ENCODE measurements at places on chromosomes 1 and 21.

DNA sequence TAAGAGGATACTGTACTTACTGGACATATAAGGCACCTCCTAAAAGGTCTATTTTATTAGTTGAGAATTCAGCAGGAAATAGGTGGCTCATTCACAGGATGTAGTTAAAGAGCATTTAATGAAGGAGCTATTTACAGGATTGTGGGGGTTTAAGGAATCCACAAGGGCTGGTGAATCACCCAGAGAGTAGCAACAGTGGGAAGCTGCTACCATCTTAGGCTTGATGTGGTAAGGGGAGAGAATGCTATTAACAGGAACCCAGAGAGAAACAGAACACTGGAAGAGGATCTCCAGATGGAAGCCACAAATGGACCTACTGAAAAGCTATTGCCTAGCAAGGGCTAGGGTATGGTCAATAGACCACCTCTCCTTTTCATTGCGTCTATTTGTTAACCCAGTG lies 52.0 kb upstream of the COL11A1 start:
- DNase-seq, result no peak

GRCh38 chr1:13892198-13892597 lies 192.2 kb downstream of the PRDM2 start:
- DNase-seq, result no peak

GRCh38 chr1:54378157-54378873 lies 27.9 kb downstream of the SSBP3 start:
- no peak for DNase-seq

- DNase-seq, result no peak
These were observed 413.7 kb downstream of the DISC1 start for GRCh38 chr1:232040260-232040659.

DNA sequence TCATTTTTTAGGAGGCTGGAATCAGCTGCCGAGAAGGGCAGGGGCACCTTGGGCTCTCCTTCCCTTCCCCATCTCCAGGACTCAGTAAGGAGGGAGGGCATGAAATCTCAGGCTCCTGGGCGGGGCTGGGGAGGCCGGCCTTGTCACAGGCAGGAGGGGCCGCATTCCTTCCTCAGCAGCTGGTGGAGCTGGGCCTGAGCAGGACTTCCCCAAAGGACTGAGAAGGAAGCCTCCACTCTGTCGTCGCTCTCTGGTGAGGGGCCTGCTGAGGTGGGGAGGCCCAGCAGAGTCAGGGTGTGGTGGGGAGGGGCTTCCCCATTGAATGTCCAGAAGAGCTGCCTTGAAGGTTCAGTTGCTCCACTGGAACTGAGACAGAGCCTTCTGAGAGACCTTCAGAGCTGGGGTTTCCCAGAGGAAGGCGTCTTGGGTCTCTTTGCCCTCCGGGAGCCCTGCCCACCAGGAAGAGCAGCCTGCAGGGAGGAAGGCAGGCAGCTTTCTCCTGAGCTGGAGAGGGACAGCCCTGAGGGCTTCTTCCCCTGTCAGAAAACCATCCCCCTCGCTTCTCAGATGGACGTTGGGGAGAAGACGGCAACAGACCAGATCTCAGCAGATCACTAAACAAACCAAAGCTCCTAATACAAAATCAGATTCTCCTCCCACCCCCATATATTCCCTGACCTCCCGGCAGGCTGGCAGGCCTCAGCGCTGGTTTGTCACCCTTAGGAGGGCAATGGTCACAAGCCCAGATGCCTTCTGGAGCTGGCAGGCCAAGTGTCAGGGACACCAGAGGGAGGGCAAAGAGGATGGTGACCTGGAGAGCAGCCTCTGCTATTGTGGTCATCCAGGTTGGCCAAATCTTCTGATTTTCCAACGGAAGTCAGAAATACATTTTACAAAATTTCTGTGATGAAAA lies 10.7 kb downstream of the KCNA10 start:
- DNase-seq, result no peak

- DNase-seq, result no peak
These were observed 126.8 kb downstream of the PIK3R3 start for GRCh38 chr1:46005594-46005993.

GRCh38 chr1:212415107-212415841 lies 588 bp upstream of the PACC1 start:
- no peak for DNase-seq

- DNase-seq, result no peak
These were observed 57.2 kb downstream of the AGPAT3 start for GRCh38 chr21:43921979-43922945.

DNA sequence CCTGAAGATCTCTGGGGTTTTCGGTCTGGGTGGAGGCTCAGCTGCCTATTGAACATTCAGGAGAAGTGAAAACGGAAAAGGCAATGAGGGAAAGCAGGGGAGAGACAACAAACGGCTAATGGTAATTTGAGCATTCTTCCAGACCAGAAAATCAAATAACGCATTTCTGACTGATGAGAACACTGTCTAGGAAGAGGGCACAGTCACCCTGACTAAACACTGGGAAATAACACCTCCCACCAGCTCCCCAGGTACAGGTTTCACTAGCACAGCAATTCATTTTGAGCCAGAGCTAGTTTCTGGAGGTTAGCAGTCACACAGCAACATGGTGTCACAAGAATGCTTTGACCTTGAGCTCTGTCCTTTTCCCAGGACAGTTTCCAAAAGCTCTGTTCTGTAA lies 21.1 kb downstream of the NCF2 start:
- no peak for DNase-seq

DNA sequence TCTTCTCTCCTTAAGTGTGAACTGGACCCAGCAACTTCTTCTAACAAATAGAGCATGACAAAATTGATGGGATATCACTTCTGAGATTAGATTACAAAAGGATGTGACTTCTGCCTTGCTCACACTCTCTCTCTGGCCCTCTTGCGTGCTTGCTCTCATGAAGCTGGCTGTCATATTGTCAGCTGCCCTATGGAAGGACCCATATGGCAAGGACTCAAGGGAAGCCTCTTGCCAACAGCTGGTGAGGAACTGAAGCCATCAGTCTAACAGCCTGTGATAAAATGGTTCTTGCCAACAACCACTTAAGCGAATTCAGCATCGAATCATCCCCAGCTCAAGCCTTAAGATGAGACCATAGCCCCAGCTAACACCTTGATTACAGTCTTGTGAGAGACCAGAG lies 4.8 kb upstream of the TLR5 start:
- DNase-seq, result no peak

DNA sequence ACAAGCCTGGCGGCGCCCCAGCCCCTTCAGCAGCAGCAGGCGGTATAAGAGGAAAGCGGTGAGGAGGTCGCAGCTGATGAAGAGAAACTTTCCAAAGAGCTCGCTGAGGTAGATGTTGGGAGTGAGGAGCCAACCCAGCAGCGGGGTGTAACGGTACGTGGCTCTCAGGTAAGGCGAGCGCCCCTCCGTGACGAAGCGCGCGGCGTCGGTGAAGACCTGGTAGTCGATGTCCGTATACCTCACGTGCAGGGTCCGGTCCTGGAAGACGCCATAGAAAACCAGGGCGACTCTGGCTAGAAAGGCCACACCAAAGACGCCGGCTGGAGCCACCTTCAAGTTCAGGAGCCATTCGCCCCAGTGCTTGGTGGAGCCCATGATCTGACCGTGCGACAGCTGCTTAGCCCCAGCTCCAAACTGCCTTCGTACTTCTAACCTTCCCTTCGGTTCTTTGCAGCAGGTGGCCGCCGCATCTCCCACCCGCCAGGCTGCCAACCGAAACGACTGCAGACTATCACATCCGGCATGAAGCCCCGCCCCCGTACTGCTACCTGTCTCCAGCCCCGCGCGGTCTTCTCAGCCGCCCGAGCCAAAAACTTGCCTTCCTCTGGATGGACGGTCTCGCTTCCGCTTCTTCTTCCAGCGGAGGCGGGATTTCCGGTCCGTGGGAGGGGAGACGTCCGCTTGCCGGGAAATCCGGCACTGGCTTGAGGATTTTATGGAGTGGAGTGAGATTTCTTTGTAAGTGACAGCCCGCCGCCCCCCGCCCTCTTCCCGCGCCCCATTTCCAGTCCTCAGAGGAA lies at the start of gene PIGM:
Gene PIGM (minus strand): TSS at position 626 of the 800 bp plus-strand sequence. CDS start 251 bp downstream, at position 375.
- DNase-seq, result peak; percentile 98

DNA sequence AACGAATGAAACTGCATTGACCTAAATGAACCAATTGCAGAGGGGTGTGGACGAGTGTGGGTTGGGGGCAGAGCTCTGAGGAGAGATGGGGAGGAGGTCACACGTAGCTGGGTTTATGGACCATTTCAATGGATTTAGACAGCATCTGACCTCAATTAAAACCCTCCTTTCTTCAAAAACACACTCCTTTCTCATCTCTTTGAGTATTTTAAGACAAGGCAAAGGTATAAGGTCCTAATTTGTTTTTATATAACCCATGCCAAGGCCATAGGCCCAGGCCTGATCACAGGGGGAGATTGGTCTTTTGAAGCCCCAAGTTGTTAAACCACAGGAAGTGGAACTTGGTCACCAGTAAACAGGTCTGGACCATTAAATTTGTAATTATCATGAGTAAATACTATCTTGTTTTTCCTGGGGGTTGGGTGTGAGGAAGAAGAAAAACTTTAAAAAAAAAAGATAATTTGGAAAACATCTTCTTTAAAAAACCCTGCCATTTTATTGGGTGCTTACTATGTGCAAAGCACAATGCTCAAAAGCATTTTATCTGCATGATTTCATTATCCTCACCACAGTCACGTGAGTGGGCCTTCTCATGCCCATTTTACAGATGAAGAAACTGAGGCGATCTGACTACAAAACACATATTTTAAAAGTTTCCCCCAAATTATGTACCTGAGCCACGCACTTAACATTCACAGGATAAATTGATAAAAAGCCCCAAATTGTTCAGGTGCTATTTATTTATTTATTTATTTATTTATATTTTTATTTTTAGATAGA lies 8.9 kb upstream of the INAVA start:
- DNase-seq, result no peak

GRCh38 chr1:33298623-33299277 lies 22.1 kb downstream of the A3GALT2 start:
- no peak for DNase-seq

DNA sequence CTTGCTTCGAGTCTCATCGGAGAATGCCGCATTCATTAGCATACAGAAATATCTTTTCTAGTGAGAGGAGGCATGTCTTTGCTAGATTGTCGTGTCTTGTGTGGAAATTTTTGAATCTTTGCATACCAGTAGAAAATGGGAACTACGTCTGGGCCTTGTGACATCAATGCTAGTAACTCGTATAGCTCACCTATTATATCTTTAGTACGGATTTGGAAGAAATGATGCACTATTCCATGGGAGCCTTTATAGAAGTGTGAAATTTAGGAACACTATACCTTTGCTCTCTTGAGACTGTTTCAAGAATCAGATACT lies 835 bp downstream of the UHMK1 start:
- DNase-seq, result no peak

DNA sequence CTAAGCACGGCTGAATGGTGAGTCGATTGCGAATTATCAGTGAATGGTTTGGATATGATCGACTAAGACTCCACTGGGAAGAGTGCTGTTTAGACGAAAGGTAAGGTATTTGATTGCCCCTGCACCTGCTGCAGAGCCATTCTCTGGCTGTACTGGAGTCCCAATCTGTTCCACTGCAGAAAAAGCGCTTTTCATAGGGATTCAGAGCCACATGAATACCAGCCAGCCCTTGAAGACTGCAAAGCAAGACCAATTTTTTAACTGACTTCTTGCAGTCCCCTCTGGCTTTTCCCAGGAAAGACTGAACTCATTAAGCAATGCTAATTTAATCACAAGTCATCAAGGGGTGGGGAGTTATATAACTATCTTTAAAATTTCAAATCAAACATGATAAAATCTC lies 1.3 kb downstream of the GREM2 start:
- DNase-seq, result no peak

DNA sequence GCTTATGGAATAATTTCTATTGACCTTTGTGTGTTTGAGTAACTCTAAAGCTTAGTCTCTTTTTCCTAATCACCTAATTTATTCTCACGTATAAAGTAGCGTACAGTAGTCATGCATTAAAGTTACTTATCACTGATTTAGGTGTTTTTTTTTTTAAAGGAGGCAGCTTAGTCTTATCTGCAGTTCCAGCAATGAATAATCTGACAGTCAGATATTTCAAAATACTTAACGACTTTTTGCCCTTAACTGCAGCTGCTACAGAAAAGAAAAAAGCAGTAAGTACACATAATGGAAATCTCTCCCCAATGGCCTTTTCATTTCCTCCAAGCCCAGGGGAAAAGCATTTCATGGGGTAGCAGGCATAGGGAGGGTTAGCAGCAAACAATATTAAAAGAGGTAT lies 54.6 kb downstream of the SLC35F3 start:
- DNase-seq, result no peak

DNA sequence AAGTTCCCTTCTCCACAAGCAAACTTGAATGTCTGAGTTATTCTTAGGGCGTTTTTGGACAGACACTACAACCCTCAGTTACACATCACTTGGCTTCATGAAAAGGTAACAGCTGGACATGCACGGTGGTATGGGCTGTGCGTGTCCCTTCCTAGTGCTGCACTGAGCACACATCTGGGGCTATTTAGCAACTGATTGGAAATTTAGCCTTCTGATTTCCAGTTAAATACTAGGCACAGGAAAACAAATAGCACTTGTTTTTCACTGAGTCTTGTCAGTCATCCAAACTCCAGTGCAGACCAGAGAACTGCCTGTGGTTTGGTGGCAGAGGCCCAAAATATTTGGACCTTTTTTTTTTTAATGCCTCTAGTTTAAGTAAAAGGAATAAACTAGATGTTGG lies 134.7 kb downstream of the TGFBR3 start:
- no peak for DNase-seq

DNA sequence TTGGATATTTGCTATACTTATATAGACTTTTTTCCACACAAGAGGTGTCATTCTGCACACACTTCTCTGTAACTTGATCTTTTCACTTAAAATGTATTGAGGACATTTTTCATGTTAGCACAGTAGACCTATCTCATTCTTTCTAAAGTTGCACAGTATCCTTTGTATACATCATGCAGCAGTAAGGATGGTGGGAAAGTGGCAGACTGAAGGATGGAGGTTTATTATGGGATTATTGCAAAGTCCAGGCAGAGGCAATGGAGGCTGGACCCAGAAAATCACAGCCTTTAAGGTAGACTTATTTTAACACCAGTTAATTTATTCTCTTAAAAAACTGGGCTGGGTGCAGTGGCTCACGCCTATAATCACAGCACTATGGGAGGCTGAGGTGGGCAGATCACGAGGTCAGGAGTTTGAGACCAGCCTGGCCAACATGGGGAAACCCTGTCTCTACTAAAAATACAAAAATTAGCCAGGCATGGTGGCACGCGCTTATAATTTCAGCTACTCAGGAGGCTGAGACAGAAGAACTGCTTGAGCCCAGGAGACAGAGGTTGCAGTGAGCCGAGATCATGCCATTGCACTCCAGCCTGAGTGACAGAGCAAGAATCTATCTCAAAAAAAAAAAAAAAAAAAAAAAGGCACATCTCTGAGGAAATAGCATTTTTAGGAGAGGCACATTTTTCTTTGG lies 25.8 kb downstream of the SLAMF1 start:
- no peak for DNase-seq

DNA sequence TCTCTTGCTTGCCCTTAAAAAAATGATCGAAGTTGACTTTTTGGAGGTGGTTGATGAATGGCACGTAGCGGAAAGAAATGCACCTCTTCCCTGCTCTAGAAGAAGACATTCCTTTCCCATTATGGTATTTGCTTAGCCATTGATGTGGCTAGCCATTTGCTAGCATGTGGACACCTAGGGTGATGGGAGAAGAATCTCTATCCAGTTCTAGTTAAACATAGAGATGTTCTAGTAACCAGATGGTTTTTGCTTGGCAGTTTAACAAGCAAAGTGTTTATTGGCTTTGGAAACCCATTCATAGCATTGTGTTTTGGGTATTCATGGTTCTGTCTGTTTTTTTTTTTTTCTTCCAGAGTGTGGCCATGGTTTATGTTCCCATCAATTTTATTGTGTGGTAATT lies 78.9 kb downstream of the KCNJ6 start:
- no peak for DNase-seq

GRCh38 chr1:58814251-58815068 lies 30.6 kb upstream of the JUN start:
- no peak for DNase-seq

- DNase-seq, result no peak
These were observed 30.0 kb downstream of the ZNF697 start for GRCh38 chr1:119617751-119618691.
